ENCODE measurements at places on chromosomes 7 and 10. TPM values are rescaled to one million over a fixed set of nuclear protein-coding genes. Genes with fewer than 3 reads are reported as not detected.

ZNF727 gene
- polyA plus RNA-seq: not detected

TAS2R40 gene
- polyA plus RNA-seq: not detected

DNA sequence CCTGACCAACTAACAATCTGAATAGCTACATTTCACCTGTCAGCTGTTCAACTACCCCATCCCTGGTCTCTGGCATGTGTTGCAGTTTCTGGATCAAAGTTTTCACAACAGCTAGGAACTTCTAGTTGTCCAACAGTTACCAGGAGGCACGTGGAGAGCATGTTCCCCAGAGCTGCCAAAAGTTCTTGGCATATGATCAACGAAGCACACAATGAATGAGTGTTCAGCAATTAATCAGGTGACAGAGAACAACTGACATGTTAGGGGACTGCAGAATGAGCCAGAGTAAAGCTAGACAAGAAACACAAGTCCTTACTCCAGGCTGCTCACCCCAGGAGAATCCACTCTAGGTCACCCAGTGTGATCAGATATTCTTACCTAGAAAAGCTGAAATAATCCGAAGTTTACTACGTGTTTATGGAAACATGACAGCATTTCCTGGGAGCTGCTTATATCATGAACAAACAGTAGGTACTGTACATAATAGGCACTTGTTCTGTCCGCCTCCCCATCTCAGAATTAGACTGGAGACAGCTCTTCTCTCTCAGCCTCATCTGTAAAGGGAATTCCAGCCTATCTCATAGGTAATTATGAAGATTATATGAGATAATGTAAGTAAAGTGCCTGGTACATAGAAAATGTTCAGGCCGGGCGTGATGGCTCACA, 50.6 kb downstream of the ZNF438 start:
- no peak for DNase-seq
- H3K4me3 ChIP-seq: no peak overlapping the region
- H3K36me3 ChIP-seq: no peaks in the 10 kb centered on the region
- no peaks in the 10 kb centered on the region for H3K27me3 ChIP-seq

GRCh38 chr7:30813466-30813865, 42.2 kb downstream of the MINDY4 start:
- H3K36me3 ChIP-seq: no peaks in the 10 kb centered on the region
- H3K27me3 ChIP-seq: no peaks in the 10 kb centered on the region
- peak overlapping the region; percentile 41 for H3K27ac ChIP-seq
- no peak for DNase-seq

DNA sequence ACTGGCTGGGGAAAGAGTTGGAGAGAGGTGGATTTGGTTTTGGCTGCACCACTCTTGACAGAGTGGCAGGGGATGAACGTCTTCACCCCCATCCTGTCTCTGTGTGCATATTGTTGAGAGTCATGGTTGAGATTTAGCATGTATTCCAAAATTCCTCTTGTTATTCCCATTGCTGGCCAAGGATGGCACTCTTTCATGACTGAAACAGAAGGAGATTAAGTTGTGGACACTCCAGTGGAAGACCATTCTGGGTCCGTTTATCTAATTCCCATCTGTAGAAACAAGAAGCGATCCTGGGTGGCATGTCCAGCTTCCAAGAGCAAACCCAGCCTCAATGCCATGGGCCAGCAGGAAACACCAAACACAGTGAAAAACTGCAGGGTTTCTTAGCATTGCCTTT, 469.0 kb upstream of the IGFBP3 start:
- H3K4me3 ChIP-seq: no peak overlapping the region
- no peak overlapping the region for H3K27ac ChIP-seq
- no peak for DNase-seq
- H3K36me3 ChIP-seq: no peaks in the 10 kb centered on the region
- peaks cover 4% of the 10 kb centered on the region for H3K4me1 ChIP-seq

- DNase-seq: no peak
- no peak overlapping the region for H3K4me3 ChIP-seq
- H3K27me3 ChIP-seq: no peaks in the 10 kb centered on the region
- no peaks in the 10 kb centered on the region for H3K4me1 ChIP-seq
- no peak overlapping the region for H3K27ac ChIP-seq
These were observed 64.0 kb upstream of the DNAJB12 start for GRCh38 chr10:72418679-72419078.

- no peaks in the 10 kb centered on the region for H3K4me1 ChIP-seq
- H3K27ac ChIP-seq: peak overlapping the region; percentile 90
- DNase-seq: no peak
These were observed 25.6 kb downstream of the PLAC9 start for GRCh38 chr10:80158126-80158525.

DNA sequence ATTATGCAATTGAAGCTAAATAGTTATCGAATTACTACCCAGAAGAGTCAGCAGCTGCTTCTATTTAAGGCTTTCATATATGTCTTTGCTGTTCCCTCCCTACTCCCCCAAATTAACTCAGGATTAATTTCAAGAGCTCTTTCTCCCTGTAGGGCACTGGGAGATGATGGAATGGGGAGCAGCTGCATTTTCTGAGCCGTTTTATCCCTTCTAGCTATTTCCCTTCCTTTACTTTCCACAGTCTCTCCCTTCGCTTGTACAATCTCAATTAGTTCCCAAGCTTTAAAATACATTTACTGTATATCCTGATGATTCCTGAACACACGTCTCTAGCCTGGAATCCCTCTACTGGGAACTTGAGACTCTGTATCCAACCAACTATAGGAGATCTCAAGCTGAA, 19.8 kb upstream of the TSPAN12 start:
- DNase-seq: no peak
- H3K4me3 ChIP-seq: no peak overlapping the region
- H3K27me3 ChIP-seq: no peaks in the 10 kb centered on the region
- no peaks in the 10 kb centered on the region for H3K36me3 ChIP-seq
- H3K27ac ChIP-seq: no peak overlapping the region

DNA sequence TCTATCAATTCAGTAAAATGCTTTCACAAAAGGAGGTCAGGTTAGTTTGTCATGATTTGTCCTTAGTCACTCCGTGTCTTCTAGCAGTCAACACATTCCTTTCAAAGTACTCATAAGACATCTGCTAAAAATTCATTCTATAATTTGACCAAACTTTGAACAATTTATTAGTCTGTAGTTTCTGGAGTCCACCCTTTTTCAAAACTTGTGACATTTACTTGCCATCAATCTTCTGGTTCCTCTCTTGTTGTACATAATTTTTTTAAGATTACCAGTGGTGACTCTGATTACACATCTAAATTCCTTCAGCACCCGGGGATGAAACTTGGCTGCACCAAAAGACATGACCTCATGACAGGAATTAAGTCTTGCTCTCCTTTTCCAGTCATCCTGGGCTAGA, 130.1 kb downstream of the NEBL start:
- no peak for DNase-seq
- no peak overlapping the region for H3K27ac ChIP-seq
- no peak overlapping the region for H3K4me3 ChIP-seq
- no peaks in the 10 kb centered on the region for H3K4me1 ChIP-seq
- no peaks in the 10 kb centered on the region for H3K27me3 ChIP-seq

DNA sequence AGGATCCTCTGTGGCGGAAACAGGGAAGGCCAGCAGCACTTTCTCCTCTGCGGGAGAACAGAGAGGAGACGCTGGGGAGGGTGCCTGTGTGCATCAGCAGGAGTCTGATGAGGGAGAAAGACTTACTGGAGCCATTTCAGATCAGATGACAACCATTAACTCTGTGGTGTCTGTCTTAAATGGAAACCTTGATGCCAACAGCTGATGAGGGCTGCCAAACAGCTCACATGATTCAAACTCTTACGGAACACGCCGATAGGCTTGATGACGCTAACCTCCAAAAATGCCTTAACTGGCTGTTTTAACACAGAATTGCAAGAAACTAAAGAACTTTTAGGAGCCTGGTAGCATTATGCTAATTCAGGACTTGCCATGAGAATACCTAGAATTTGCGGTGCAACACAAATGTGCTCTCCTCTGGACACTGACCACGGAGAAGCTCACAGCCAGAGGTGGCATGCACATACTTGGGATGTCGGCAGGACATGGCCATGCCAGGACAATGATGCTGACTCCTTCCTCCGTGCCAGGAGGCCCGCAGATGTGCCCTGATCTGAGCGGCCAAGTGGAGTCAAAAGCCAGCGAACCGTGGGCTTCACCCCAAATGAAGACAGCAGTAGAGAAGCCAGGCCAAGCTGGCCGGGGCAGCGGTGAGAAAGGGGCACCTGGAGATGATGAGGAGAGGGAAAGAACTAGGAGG, 154.9 kb downstream of the ZMYND11 start:
- no peak for DNase-seq
- no peak overlapping the region for H3K27ac ChIP-seq
- no peak overlapping the region for H3K4me3 ChIP-seq
- H3K36me3 ChIP-seq: peaks cover 33% of the 10 kb centered on the region

- no peaks in the 10 kb centered on the region for H3K4me1 ChIP-seq
- no peak overlapping the region for H3K27ac ChIP-seq
- DNase-seq: no peak
These were observed 181.9 kb upstream of the ANKRD30A start for GRCh38 chr10:36943544-36943943.
